Fibroblast of skin of abdomen (primary cell): ENCODE measurements at places on chromosomes 7 and 10.

DNA sequence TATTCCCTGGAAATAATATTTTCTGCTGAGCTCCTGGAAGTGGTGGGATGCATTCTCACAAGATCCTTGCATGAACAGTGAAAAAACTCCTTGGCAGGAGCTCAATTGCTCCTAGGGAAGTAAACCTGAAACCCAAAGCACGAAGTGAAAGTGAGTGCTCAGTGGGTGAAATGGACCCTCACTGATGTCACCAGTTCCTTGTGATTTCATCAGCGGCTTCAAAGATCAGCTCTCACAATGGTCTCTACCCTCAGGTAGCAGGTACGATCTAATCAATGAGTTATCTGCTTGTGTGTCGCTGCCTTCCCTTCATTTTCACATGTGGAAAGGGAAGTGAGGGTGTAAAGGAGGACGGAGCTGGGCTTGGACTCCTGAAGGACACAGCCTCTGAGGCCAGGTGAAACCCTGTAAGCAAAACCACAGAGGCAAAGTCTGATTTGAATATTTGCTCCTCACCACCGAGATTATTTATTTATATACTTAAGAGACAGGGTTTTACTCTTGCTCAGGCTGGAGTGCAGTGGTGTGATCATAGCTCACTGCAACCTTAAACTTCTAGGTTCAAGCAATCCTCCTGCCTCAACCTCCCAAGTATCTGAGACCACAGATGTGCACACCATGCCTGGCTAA is 255.4 kb upstream of the LYZL1 start:
- no peak for DNase-seq

DNA sequence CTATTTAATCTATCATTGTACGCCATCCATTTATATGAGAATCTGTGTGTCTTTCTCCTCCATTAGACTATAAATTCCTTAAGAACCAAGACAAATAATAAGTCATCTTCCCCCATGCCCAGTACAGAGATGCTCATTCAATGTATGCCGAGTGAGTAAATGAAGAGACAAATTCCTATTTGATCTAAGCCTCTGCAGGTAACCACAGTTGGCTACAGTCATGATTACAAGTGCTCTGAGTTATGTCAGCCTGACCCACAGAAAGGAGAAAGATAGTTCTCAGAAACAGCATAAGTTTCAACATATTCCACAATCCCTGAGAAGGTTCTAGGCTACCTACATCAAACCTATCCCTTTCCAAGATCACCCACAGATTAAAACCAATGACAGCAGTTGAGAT is 46.1 kb downstream of the MPP7 start:
- DNase-seq = peak; percentile 8

GRCh38 chr7:144531181-144531580 is 127.7 kb upstream of the NOBOX start:
- peak; percentile 1 for DNase-seq

DNA sequence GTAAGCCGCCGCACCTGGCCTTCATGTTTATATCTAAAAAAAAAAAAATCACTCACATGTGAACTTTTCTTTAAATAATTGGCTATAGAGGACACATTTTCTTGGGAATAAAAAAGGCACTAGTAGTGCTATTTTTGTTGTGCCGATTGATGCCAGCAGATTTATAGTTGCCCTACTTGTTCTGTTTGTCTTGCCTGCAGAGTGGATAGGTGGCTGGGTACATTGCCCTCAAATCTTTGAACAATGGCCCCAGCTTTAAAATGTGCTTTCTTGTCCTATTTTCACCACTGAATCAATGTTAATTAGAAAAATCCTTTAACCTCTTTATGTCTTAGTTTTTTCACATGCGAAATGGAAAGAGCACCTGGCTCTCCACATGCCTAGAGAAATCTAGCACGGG is 30.1 kb upstream of the ZNRF2 start:
- no peak for DNase-seq

DNA sequence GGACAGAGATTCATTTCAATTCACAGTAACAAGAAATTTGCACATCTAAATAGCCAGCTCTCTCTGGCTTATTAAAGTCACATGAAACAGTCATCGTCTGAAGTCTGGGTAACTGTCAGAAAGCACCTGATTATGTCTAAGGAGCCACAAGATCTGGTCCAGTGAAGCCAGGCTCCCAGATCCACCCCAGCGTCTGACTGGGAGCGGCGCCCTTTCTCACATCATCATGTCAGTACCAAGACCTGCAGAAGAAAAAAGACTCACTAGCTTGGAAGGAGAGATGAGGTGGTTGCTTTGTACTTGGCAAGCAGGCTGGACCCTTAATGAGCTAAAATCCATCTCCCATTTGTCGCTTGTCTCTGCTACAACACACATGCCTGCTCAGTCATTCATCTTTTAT is 58.4 kb downstream of the VOPP1 start:
- DNase-seq = no peak

GRCh38 chr7:159148430-159149395 is 4.0 kb upstream of the VIPR2 start:
- DNase-seq = no peak

DNA sequence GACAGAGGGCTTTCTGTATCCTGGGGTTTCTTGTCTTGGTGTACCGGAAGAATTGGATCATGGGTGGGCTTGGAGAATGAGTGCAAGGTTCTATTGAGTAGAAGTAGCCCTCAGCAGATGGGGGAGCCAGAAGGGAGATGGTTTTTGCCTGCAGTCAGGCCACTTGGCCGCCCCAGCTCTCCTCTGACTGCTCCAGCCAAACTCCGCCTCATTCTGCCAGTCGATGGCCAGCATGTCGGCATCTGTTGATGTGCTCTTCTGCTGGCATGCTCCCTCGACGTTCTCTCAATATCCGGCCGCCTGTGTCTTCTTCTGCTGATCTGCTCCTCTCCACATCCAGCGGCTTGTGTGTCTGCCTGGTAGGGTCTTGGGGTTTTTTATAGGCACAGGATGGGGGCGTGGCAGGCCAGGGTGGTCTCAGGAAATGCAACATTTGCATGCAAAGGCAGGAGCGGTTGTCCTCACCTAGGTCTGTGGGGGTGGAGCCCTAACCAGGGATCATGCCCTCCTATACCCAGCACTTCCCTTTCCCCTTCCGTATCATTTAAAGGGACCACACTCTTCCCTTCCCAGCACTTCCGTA is 40.2 kb upstream of the TNS3 start:
- DNase-seq = no peak

GRCh38 chr10:31209478-31209877 is 109.5 kb upstream of the ZEB1 start:
- no peak for DNase-seq

DNA sequence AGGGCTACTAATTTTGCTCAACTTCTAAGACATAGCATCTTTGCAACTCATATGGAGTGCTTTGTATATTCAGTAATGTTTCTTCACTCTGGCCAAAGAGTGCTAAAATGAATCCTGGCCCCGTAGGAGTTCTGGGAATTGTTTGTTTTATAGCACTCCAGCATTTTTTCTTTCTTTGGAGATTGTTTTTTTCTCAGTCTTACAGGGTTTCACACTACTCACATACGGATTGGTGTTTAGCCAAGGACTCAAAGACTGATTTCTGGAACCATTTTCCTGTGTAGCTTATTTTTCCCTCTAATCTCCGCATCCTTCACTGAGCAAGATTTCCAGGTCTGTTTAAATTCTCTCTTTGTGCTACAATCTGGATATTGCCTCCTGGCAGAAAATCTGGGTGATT is 6.4 kb downstream of the TAS2R41 start:
- no peak for DNase-seq
